Activated T-cell treated with anti-CD3 and anti-CD28 coated beads, Interleukin-2, amount 50 U/mL, for 72 hours (primary cell): ENCODE measurements at places on chromosomes 6 and 20. TPM values are rescaled to one million over a fixed set of nuclear protein-coding genes. Genes with fewer than 3 reads are reported as not detected.

GRCh38 chr6:7261032-7261841 lies 51.8 kb downstream of the SSR1 start:
- H3K36me3 ChIP-seq = peaks cover 2% of the 10 kb centered on the region
- H3K27me3 ChIP-seq = peaks cover 31% of the 10 kb centered on the region
- H3K27ac ChIP-seq = no peak overlapping the region
- peaks cover 18% of the 10 kb centered on the region for H3K4me1 ChIP-seq

GRCh38 chr6:92989656-92990055 lies 429.7 kb downstream of the EPHA7 start:
- H3K4me3 ChIP-seq = no peak overlapping the region
- H3K36me3 ChIP-seq = no peaks in the 10 kb centered on the region

DNA sequence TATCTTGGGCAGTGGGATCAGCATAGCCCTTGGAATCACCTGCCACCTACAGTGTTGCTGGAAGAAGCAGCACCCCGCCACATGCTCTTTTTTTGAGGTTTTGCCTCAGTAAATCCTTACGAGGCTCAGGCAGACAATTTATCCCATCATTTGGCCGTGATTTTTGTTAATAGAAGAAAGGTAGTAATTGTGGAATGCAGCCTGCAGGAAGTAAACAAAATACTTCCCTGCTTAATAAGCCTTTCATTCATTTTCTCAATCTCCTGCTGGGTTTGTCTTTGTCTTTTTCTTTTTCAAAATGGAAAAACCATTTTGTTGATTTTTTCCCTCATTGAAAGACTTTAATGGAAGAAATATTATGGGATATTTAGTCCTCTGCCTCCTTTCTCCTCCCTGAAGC lies 93.7 kb upstream of the CD83 start:
- H3K27me3 ChIP-seq = peaks cover 33% of the 10 kb centered on the region
- no peak overlapping the region for H3K27ac ChIP-seq
- H3K4me3 ChIP-seq = no peak overlapping the region
- no peak for DNase-seq

GRCh38 chr20:51961964-51962761 lies 159.8 kb upstream of the SALL4 start:
- H3K27me3 ChIP-seq = peaks cover 32% of the 10 kb centered on the region
- no peak for DNase-seq
- H3K36me3 ChIP-seq = no peaks in the 10 kb centered on the region

BPIFB2 gene
- total RNA-seq = not detected

GRCh38 chr6:55704421-55704820 lies 125.4 kb upstream of the HMGCLL1 start:
- no peak overlapping the region for H3K4me3 ChIP-seq
- H3K27me3 ChIP-seq = no peaks in the 10 kb centered on the region
- H3K27ac ChIP-seq = no peak overlapping the region
- DNase-seq = no peak
- H3K4me1 ChIP-seq = no peaks in the 10 kb centered on the region
- no peaks in the 10 kb centered on the region for H3K36me3 ChIP-seq

DNA sequence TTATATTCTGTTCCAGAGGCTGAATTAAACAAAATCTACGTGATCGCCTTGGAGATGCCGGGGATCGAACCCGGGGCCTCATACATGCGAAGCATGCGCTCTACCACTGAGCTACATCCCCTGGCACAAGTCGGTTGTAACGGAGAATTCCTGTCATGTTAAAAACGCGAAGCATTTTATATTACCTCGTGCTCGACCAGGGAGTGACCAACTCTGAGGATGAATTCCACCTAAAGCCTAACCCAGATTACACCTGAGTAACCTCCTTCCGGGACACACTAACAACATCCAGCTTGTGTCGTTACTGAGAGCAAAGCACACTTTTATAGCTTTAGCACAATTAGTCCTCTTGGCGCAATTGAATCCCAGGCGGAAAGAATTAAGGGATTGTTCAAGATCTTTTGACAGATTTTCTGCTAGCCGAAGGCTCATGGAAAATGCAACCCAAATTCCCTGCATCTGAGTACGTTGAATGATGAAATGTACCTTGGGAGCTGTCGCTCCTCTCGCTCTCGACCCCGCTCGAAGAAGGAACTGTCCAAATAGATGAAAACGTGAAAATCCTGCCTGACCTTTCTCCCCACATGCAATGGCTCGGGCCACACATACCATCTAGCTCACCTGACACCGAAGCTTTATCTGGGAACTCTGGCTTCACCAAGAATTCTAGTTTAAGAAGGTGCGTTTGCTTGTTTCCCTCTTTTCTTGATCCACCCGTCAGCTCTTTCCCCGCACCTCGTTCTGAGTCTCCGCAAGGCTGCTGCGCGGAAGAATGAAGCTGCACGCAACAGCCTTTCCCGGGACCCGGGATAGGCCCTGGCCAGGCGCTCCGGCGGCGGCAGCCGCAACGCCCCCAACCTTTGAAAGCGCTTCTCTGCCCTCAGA lies 148.3 kb downstream of the GPX5 start:
- peak; percentile 59 for DNase-seq
- peaks cover 5% of the 10 kb centered on the region for H3K36me3 ChIP-seq
- peak overlapping the region; percentile 97 for H3K4me3 ChIP-seq
- peaks cover 19% of the 10 kb centered on the region for H3K4me1 ChIP-seq
- H3K27me3 ChIP-seq = peaks cover 52% of the 10 kb centered on the region

OPRL1 gene
- total RNA-seq = 1.7 TPM

GRCh38 chr6:160464744-160465143 lies 116.6 kb downstream of the SLC22A3 start:
- H3K4me3 ChIP-seq = no peak overlapping the region
- no peaks in the 10 kb centered on the region for H3K36me3 ChIP-seq
- no peak for DNase-seq
- no peak overlapping the region for H3K27ac ChIP-seq
- peaks cover 55% of the 10 kb centered on the region for H3K4me1 ChIP-seq

GRCh38 chr20:32570401-32571190 lies 14.5 kb downstream of the NOL4L start:
- no peak for DNase-seq
- H3K27ac ChIP-seq = peak overlapping the region; percentile 8
- H3K36me3 ChIP-seq = no peaks in the 10 kb centered on the region
- H3K4me3 ChIP-seq = no peak overlapping the region
- H3K27me3 ChIP-seq = no peaks in the 10 kb centered on the region
- peaks cover 33% of the 10 kb centered on the region for H3K4me1 ChIP-seq

DNA sequence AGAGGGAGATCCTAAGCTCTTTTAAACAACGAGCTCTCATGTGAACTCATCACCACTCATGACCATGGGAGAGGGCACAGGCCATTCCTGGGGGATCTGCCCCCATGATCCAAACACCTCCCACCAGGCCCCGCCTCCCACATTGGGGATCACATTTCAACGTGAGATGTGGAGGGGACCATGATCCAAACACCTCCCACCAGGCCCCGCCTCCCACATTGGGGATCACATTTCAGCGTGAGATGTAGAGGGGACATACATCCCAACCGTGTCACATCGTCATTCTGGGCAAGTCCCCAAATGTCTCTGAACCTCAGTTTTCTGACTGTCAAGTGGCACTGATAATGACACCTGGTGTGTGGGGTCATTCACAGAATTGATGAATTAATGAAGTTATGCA lies 641.8 kb downstream of the CDH26 start:
- H3K4me1 ChIP-seq = no peaks in the 10 kb centered on the region
- H3K4me3 ChIP-seq = no peak overlapping the region
- no peaks in the 10 kb centered on the region for H3K27me3 ChIP-seq
- no peak for DNase-seq

DNA sequence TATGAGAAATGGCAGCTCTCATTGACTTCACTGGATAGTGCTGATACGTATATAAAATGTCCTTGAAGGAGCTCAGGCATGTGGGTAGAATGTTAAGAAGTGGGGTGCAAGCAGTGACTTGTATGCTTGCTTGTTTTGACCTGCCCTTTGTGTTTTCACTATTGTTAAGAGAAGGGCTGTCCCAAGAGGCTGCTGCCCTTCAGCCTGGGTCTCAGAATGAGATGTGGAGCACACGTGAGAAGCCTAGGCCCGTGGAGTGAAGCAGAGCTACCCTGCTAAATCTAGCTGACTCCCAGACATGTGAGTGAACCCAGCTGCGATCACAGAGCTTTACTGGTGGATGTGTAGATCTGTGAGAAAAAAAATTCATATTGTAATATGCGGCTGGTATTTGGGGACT lies 305.3 kb upstream of the RGS17 start:
- H3K4me1 ChIP-seq = no peaks in the 10 kb centered on the region
- no peak for DNase-seq
- no peak overlapping the region for H3K27ac ChIP-seq
- no peak overlapping the region for H3K4me3 ChIP-seq

- H3K4me1 ChIP-seq = no peaks in the 10 kb centered on the region
- DNase-seq = no peak
- no peak overlapping the region for H3K27ac ChIP-seq
- H3K27me3 ChIP-seq = no peaks in the 10 kb centered on the region
These were observed 139.4 kb downstream of the HS3ST5 start for GRCh38 chr6:114203460-114203859.

C6orf47 gene
- total RNA-seq = 22.5 TPM

NCR2 gene
- total RNA-seq = not detected

- peaks cover 1% of the 10 kb centered on the region for H3K36me3 ChIP-seq
- no peaks in the 10 kb centered on the region for H3K27me3 ChIP-seq
- peaks cover 29% of the 10 kb centered on the region for H3K4me1 ChIP-seq
These were observed 133.3 kb upstream of the SMLR1 start for GRCh38 chr6:130693944-130694343.

GRCh38 chr6:158774717-158775449 lies 44.3 kb downstream of the EZR start:
- H3K27ac ChIP-seq = no peak overlapping the region
- DNase-seq = no peak
- peaks cover 21% of the 10 kb centered on the region for H3K36me3 ChIP-seq
- H3K4me1 ChIP-seq = peaks cover 71% of the 10 kb centered on the region
- H3K27me3 ChIP-seq = no peaks in the 10 kb centered on the region

GRCh38 chr6:93350774-93351173 lies 68.6 kb downstream of the EPHA7 start:
- no peaks in the 10 kb centered on the region for H3K36me3 ChIP-seq
- no peak overlapping the region for H3K27ac ChIP-seq
- H3K4me3 ChIP-seq = no peak overlapping the region
- H3K4me1 ChIP-seq = no peaks in the 10 kb centered on the region
- H3K27me3 ChIP-seq = no peaks in the 10 kb centered on the region

GRCh38 chr6:68990317-68990716 lies 355.2 kb downstream of the ADGRB3 start:
- H3K4me1 ChIP-seq = no peaks in the 10 kb centered on the region
- no peak for DNase-seq
- H3K27ac ChIP-seq = no peak overlapping the region

OR2B6 gene
- total RNA-seq = 0.43 TPM

- no peaks in the 10 kb centered on the region for H3K4me1 ChIP-seq
- no peak overlapping the region for H3K27ac ChIP-seq
- no peaks in the 10 kb centered on the region for H3K27me3 ChIP-seq
- no peak for DNase-seq
- H3K4me3 ChIP-seq = no peak overlapping the region
These were observed 319.6 kb upstream of the QKI start for GRCh38 chr6:163094881-163095280.

SLC17A3 gene
- 1.7 TPM for total RNA-seq

DNA sequence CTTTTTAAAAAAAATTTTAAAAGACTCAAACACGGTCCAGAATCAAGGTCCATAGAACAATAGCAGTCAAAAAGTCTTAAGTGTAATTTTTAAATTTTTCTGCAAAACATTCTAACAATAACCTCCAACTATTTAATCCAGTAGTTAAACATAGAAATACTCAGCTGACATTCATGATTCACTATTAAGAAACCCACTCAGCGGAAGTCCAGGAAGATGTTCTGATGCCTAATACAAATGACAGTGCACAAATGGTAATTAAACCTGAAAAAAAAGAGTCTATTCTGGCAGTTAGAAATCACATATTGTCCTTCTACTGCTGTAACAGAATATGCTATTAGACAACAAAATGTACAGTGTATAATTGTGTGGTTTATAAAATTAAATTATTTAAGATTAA lies 128.2 kb upstream of the BMP5 start:
- H3K27ac ChIP-seq = no peak overlapping the region
- H3K4me3 ChIP-seq = no peak overlapping the region
- no peaks in the 10 kb centered on the region for H3K27me3 ChIP-seq
- no peaks in the 10 kb centered on the region for H3K36me3 ChIP-seq

DNA sequence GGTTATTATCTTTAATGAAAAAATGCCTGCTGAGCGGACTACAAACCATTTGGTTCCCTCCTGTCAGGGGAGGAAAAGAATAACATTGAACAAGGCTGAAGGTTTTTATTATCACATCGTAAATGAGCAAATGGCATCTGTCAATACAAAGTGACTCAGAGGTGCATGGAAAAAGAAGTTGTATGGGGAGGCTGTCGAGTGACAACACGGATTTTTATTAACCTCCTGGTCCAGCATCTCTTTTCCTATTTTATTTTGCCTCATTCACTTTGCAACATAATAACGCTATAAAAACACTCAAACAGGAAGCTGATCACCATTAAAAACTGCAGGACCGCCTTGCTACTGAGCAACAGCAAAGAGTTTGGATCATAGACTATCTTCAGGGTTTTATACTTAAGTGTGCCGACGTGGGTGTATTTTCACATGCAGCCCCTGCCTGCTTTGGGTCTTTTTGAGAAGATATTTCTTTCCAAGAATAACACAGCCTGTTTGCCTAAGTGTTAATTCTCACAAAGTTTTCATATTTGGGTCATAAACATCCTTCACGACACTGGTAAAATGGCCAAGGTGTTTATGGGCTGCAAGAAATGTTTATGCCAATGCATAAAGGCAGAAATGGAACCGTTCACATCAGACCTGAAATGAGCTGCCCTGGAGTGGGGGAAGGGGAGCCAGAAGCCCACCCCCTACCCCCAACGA lies 132.1 kb upstream of the SALL4 start:
- H3K27me3 ChIP-seq = no peaks in the 10 kb centered on the region
- no peaks in the 10 kb centered on the region for H3K36me3 ChIP-seq
- H3K27ac ChIP-seq = no peak overlapping the region
- no peak overlapping the region for H3K4me3 ChIP-seq

ID1 gene
- 0.84 TPM for total RNA-seq

GRCh38 chr6:143191361-143191760 lies 130.7 kb downstream of the AIG1 start:
- no peaks in the 10 kb centered on the region for H3K36me3 ChIP-seq
- H3K27me3 ChIP-seq = no peaks in the 10 kb centered on the region
- H3K4me3 ChIP-seq = no peak overlapping the region
- DNase-seq = no peak

- no peak for DNase-seq
- no peaks in the 10 kb centered on the region for H3K36me3 ChIP-seq
- no peak overlapping the region for H3K27ac ChIP-seq
- H3K4me3 ChIP-seq = no peak overlapping the region
- H3K27me3 ChIP-seq = no peaks in the 10 kb centered on the region
These were observed 16.4 kb upstream of the COL21A1 start for GRCh38 chr6:56263596-56264315.

- no peak overlapping the region for H3K27ac ChIP-seq
- no peak for DNase-seq
- no peak overlapping the region for H3K4me3 ChIP-seq
- peaks cover 15% of the 10 kb centered on the region for H3K27me3 ChIP-seq
- peaks cover 11% of the 10 kb centered on the region for H3K4me1 ChIP-seq
These were observed 65.2 kb upstream of the TXNDC5 start for GRCh38 chr6:7975764-7976146.
